ENCODE measurements at places on chromosomes 2 and 18.
A peak's percentile ranks its signal among the peaks of the same experiment; 100 is the strongest.

DNA sequence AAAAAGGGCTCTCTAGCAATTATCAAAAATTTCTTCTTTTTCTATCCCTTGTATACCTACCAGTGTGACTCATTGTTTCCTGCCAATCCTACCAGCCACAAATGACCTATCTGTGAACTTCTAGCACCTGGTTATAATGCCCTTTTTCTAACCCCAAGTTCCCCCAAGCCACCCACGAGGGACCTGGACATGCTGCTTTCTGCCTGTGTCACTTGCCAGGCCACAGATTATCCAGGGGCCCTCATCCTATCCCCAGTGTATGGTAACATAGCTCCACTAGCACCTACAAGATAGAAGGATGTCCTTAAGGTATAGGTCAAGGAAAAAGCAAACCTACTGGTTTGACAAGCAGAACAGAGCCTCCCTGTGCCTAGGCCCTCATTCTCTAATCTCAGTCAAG, 26.8 kb downstream of the AAK1 start:
- no peak for DNase-seq

DNA sequence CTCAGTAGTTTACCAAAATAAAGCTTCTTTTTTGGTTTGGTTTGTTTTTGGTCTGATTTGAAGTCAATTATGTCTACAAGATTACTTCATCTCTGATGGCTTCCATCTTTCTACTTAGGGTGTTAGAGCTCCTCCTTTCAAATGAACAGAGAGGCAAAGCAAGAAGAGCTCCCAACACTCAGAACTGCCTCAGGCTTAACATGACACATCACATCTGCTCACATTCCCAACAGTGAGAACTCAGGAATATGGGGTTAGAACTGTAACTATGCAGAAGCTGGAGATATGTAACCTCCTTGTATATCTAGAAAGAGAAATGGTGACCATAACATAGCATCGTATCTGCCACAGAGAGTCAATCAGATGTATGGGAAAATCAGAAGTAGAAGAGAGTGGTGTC, 11.4 kb upstream of the LRATD1 start:
- no peak for DNase-seq

DNA sequence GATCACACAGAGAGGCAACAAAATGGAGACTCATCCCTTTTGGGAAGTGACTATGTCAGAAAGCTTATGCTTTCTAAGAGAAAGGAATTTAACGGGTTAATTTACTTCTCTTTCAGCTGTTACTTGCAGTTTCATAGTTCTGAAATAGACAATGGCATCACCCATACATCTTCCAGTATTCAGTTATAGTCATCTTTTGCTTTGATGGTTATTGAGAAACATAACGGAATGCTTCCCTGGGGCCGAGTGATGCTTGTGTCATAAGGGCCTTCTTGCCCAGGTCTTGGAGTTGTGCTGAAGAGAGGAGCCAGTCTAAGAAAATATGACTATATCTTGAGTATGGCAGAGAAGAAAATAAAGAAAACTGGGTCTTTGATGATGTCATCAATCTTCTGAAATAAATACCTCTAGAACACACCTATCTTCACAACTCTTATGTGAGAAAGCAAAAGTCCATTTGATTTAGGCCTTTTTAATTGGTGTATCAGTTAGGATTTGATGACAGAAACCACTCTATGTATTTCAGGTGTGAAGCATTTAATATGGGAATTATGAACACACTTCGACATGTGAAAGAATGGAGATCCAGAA, 328.2 kb downstream of the LRRTM4 start:
- DNase-seq = no peak

GRCh38 chr18:11518788-11519685, 90.4 kb upstream of the SLC35G4 start:
- DNase-seq = peak; percentile 49

DNA sequence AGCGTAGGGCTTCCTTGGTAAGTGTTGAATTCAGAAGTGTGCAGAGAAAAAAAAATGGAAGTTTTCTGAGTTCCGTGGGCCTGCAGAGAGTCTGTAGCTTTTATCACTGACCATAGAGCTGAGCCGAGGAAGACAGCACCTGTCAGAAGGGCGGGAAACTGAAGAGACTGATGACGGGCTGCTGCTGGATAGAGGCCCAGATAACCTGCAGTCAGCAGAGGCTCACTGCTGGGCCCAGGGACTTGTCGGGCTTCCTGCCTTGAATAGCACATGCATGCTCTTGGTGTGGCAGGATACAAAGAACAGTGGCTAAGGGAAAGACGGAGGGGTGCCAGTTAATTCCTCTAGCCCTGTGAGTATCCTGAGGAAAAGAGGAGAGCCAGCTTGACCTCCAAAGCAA, 166.4 kb downstream of the MGAT5 start:
- no peak for DNase-seq

DNA sequence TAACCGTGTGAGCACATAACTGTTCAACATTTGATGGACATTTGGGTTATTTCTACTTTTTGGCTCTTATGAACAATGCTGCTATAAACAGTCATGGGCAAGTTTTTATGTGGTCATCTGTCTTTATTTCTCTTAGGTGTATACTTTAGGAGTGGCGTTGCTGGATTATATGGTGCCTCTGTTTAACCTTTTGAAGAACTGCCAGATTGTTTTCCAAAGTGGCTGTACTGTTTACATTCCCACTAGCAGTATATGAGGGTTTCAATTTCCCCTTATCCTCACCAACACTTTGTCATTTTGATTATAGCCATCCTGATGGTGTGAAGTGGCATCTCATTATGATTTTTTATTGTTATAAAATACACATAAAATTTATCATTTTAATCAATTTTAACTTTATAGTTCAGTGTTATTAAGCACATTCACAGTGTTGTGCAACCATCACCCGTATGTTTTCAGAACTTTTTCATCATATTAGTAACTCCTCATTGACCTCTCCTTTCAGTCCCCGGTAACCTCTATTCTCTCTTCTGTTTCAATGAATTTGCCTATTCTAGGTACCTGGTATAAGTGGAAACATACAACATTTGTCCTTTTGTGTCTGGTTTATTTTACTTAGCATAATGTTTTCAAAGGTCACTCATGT, 55.4 kb downstream of the EML4 start:
- DNase-seq = no peak

DNA sequence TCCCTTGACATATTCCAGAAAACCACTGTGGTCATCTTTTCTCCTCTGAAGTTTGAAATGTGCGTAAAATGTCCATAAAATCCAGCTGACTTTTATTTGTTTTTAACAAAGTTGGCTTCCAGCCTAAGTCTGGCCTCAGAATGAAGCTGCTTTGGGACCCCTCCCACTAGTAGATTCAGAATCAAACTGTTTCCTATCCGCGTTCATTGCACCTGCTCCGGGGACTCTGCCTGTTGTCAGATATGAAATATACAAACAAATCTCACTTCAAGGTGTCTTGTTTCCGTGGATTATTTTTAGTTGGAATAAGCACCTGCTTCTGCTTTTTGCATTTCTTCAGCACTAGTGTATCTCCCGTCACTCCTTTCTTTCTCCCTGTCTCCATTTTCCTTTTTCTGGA, 115.7 kb upstream of the FHL2 start:
- DNase-seq = no peak

- no peak for DNase-seq
Measured at GRCh38 chr2:147122944-147123343, 721.9 kb upstream of the ACVR2A start.

DNA sequence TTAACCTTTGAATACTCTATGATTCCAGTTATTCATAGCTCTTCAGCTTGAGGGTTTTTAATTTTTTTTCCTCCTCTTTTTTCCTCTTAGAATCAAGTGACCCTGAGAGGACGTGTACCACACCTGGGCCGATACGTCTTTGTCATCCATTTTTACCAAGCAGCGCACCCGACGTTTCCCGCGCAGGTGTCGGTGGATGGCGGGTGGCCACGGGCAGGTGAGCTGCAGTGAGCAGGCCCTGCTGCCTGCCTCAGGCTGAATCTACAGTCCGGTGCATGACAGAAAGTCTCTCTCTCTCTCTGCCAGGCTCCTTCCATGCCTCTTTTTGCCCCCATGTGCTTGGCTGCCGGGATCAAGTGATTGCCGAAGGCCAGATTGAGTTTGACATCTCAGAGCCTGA, 153.1 kb downstream of the LAMA3 start:
- DNase-seq = no peak

- DNase-seq = no peak
Measured at GRCh38 chr18:63725682-63726480, 23.1 kb downstream of the SERPINB11 start.

DNA sequence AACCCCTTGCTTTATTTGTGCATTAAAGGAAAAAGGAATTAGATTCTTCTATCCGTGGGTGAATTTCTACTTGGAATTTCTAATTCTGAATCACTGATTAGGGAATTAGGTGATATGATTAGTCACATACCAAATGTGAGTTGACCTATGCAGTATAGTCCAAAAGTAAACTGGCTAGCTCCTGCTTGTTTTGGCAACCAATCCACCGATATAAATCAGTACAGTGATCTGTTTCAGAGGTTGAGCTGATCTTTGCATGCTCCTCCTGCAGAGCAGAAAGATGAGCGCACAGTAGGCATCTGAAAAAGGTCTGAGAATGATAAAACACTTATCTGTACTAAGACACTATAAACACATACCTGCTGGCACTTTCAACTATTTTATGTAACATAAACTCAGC, 86.6 kb downstream of the LRP1B start:
- DNase-seq = no peak

DNA sequence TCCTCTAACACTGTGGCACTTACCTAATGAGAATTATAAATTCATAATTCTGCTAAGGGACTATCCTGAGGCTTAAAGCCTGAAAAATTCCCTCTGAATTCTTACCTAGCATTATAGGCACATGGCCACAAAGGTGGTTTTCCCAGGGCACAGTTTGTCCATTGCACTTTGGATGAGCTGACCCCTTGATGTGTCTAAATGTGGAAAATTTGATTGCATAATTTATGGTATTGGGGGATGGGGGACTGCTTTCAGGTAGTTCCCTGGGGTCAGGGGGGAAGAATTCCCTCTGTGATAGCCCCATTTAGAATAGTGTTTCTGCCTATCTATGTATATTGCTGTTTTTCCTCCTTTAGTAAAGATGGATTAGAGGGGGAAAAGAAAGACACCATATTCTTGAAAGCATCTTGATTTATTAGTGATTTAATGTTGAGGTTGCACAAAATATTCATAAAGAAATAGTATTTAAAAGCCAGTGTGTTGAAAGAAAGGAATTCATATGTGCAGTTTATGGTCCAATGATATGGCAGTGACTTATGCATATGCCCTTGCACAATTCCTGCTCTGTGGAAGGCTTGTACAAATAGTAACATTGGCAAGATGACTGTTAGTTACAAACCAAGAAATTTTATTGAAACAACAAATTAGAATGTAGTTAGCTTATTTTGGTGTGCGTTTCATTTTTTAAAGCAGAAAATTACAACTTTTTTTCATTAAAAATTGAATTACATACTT, 8.7 kb upstream of the HTR2B start:
- DNase-seq = no peak

GRCh38 chr2:174788291-174788929, 24.1 kb upstream of the CHRNA1 start:
- no peak for DNase-seq

GRCh38 chr2:47241715-47242114, 86.6 kb upstream of the STPG4 start:
- DNase-seq = no peak

DNA sequence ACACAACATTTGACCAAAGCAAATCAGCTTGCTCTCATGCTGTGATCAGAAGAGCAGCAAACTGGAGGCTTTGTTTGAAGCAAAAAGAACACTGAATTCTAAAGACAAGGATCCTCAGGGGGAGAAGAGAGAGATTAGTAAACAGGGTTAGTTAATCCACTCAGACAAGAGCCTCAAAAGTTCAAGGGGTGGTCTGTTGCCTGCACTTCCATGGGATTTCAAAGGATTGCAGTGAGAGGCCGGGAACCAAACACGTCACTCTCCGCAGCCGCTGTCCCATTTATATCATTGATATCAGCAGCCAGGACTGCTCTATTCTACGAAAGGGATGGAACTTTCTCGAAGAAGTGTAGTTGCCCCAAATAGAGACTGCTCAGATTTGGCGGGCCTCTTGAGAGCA, 97.8 kb upstream of the SP3 start:
- DNase-seq = no peak

- no peak for DNase-seq
Measured at GRCh38 chr2:69570474-69570873, 73.1 kb downstream of the AAK1 start.

- no peak for DNase-seq
Measured at GRCh38 chr18:11831921-11832320, 19.3 kb upstream of the CHMP1B start.

DNA sequence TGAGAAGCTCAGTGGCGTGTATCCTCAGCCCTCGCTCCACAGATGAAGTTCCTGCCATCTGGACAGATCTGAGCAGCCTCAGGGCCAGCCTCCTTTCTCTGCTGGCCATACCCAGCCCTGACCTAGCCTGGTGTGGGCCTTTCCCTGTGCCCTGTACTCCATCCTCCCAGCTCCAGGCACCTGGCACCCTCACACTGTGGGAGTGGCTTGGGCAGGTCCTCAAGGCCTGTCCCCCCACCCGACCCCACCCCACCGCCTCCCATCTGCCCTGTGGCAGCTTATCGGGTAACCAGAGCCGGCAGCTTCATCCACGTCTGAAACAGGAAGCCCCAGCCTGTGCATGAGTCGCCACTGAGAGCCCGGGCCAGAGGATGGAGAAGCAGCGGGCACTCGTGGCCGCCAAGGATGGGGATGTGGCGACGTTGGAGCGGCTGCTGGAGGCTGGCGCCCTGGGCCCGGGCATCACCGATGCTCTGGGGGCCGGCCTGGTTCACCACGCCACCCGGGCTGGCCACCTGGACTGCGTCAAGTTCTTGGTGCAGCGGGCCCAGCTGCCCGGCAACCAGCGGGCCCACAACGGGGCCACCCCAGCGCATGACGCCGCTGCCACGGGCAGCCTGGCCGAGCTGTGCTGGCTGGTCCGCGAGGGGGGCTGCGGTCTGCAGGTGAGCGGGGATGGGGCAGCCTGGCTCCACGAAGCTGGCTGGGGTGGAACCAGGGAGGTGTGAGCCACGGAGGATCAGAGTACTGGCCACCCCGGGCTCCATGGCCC, at the start of gene ESPNL:
ESPNL (plus strand) TSS at position 292 of the 772 bp plus-strand sequence; CDS start at position 372, 80 bp downstream.
- DNase-seq = no peak

DNA sequence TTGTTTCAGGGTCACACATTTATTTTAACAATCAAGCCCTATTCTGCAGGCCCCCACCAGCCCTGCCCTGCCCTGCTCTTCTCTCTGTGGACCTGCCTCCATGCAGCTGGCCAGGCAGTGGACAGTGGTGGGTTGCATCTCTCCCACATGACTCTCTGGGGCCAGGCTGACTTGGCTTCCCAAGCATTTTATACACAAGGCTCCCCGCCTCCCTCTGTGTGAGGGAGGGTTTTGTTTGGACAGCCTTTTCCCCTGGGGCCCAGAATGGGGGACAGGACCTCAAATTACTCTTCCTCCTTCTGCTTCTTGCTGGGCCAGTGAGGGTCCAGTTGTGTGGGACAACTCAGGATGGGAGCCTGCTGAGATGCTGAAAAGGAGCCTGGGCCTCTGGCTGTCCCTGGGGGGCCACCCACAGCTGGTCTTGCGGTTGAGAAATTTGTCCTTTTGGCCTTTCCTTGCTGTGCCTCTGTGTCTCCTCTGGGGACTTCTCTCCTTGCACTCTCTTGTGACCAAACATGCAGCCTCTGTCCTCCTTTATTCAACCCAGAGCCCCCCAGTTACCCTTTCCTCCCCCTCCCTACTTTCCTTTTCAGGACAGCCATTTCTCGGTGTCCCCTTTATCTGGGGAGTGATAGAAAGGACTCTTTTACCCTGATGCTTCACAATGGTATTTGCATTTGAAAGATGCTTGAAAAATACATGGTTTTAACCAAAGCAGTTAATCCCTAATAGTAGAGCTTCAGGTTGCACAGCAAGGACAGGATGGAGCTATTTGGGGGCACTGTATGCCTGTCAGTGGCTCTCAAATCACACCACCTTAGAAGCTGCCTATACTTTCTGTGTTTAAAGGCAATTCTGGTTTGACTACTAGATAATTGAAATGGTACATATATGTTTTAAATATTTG, 151.1 kb downstream of the FHOD3 start:
- DNase-seq = no peak
